ENCODE measurements at places on chromosomes 2 and 18.

DNA sequence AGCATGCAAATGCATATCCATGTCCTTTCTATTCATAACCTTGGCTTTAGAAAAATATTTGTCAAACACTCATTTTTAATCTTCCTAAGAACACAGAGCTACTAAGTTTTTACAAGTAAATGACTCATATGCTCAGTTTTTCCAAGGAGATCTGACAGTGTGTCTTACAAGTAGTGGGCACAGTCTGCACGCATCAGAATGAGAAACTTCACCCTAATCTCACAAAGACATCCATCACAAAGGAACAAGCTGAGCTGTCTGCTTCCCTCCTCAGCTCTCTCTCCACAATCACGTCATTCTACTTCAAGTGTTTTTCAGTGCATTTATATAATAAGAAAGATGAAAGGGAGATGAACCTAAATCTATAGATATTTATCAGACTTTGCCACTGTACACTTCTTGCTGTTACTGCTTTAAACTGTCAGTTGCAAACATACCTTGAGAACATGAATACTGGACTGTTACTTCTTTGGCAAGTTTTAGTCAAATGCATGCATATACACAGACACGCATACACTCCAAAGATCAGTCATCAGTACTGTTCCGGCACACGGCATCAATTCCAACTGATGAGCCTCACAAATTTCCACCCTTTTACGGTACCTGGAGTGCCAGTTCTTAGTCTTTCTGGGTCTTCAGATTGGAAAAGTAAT, 75.7 kb downstream of the RBMS1 start:
- DNase-seq: no peak

DNA sequence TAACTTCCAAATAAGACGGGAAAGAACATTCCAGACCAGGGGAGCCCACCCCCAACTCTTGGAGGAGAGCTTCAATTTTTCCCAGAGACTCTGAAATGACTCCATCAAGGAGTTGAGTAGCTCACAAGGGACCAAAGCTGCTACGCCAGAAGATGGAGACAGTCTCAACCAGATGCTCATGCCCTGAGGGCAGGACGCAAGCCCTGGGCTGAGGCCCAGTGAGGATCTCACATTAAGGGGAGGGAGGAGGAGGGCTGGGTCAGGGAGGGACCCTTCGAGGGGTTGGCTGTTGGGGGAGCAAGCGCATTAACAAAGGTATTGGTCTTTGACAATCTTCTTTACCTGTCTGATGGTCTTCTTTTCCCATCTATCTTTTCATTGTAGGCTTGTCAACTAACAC, 141.3 kb upstream of the SLC1A4 start:
- DNase-seq: no peak

DNA sequence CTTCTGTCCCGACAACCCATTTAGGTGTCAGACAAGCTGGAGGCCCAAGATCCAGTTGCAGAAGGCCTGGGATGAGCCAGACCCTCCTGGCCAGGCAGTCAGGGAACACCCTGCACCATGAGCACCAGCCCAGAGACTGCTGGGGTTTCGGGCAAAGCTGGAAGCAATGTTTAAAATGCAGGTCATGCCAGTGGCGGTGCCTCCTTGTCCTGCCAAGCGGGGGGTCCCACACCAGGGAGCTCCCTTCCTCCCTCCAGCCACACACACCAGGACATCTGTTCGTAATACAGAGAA, 230.2 kb downstream of the ATAD2B start:
- no peak for DNase-seq

DNA sequence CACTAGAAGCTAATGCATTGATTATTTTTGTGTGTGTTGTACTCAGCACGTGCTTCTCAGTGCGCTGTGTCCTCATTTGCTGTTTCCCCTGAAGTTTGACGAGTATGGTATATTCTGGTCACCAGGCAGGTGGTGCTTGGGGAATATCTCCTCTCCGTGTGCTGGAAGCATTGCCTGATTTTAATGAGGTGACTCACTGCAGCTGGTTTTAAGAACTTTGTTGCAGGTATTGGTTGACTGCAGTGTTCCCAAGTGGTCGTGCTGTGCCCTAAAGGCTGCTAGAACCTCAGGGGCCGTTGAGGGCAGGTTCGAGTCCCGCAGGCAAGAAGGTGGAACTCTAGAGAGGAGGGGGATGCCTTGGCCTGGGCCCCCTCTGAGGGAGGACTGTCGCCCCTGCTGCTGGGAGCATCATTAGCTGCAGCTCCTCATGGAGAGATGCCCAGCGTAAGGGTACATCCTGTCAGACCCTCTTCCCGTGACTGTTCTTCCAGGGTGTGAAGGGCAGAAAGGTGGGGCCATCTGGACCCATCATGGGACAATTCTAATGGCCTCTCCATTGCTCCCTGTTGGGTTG, 82.6 kb downstream of the AGAP1 start:
- DNase-seq: no peak

- DNase-seq: no peak
These were observed 1.7 kb downstream of the CYBRD1 start for GRCh38 chr2:171524018-171524401.

GRCh38 chr2:51212374-51212773, 180.4 kb upstream of the NRXN1 start:
- DNase-seq: no peak

GRCh38 chr2:173571021-173571821, 216.5 kb downstream of the CDCA7 start:
- DNase-seq: no peak

- no peak for DNase-seq
These were observed 84.9 kb downstream of the ICOS start for GRCh38 chr2:204021290-204022081.

- no peak for DNase-seq
These were observed 3.7 kb downstream of the ODC1 start for GRCh38 chr2:10444463-10444862.

- DNase-seq: peak; percentile 37
These were observed 146.1 kb upstream of the SESTD1 start for GRCh38 chr2:179410552-179411356.

GRCh38 chr18:51857989-51858388, 482.0 kb upstream of the DCC start:
- no peak for DNase-seq

GRCh38 chr2:223010641-223011040, 41.3 kb upstream of the KCNE4 start:
- DNase-seq: no peak

- DNase-seq: no peak
These were observed 244.1 kb upstream of the TNP1 start for GRCh38 chr2:217103752-217104545.

Measured in muscle of arm (tissue), 14 donors.